Mesenchymal stem cell (in vitro differentiated cells and primary cell): ENCODE measurements at places on chromosomes 3 and 15.

DNA sequence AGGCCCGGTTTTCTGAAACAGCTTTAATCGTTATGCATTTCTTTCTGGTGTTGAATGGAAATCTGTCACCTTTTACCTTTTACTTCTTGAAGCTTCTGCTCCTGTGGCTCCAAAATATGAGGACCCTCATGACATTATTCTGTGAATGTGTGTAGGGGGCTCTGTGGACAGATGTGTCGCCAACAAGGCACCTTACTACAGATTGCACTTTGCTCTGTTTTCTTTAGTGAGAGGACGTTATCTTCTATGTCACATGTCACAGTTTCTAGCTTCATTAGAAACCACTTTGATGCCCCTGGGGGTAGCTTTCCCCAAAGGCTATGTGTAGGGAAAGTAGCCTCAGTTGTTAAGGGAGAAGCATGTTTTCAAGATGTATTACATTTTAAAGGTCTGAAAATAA lies 195.6 kb downstream of the ZNF621 start:
- no peak for DNase-seq
- H3K4me3 ChIP-seq = no peak overlapping the region
- no peaks in the 10 kb centered on the region for H3K4me1 ChIP-seq
- H3K27ac ChIP-seq = no peak overlapping the region
- no peaks in the 10 kb centered on the region for H3K27me3 ChIP-seq

- H3K27ac ChIP-seq = no peak overlapping the region
- H3K36me3 ChIP-seq = no peaks in the 10 kb centered on the region
- H3K4me1 ChIP-seq = no peaks in the 10 kb centered on the region
- H3K27me3 ChIP-seq = peaks cover 2% of the 10 kb centered on the region
- no peak overlapping the region for H3K4me3 ChIP-seq
These were observed 327.2 kb downstream of the LRTM1 start for GRCh38 chr3:54600441-54601204.

DNA sequence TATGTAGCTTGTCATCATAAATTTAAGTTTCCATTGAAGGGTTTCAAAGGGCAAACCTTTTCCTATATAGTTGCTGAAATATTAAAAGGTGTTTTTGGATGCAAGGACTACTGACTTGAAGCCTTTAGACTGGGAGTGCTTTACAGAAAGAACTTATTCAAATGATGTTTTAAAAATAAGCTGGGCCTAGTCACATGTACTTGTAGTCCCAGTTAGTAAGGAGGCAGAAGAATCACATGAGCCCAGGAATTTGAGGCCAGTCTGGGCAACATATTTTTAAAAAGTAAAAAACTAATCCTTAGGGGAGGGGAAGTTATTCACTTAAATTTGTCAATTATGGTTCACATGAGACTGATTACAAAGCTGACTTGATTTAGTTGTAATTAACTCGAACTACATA lies 65.0 kb downstream of the SMARCC1 start:
- no peak overlapping the region for H3K4me3 ChIP-seq
- no peaks in the 10 kb centered on the region for H3K27me3 ChIP-seq
- H3K27ac ChIP-seq = no peak overlapping the region
- DNase-seq = peak; percentile 14
- no peaks in the 10 kb centered on the region for H3K4me1 ChIP-seq

- no peak for DNase-seq
- H3K36me3 ChIP-seq = no peaks in the 10 kb centered on the region
- no peak overlapping the region for H3K4me3 ChIP-seq
- no peak overlapping the region for H3K27ac ChIP-seq
- peaks cover 44% of the 10 kb centered on the region for H3K27me3 ChIP-seq
These were observed 34.4 kb upstream of the TLE3 start for GRCh38 chr15:70132139-70132538.

- H3K4me3 ChIP-seq = no peak overlapping the region
- H3K27ac ChIP-seq = no peak overlapping the region
- no peaks in the 10 kb centered on the region for H3K27me3 ChIP-seq
- no peak for DNase-seq
These were observed 166.6 kb upstream of the ZNF717 start for GRCh38 chr3:75951941-75952340.

GRCh38 chr3:172039436-172040077 lies at the start of gene FNDC3B:
TSS of gene FNDC3B (plus strand) at chr3:172039578. CDS start at chr3:172112480, 72,902 bp downstream.
- H3K27me3 ChIP-seq = no peaks in the 10 kb centered on the region
- peak; percentile 97 for DNase-seq
- H3K27ac ChIP-seq = peak within 1 kb of the TSS; percentile 93

- H3K27ac ChIP-seq = no peak overlapping the region
- H3K4me1 ChIP-seq = no peaks in the 10 kb centered on the region
- H3K4me3 ChIP-seq = no peak overlapping the region
- H3K27me3 ChIP-seq = no peaks in the 10 kb centered on the region
These were observed 647.2 kb upstream of the UBE2E2 start for GRCh38 chr3:22555753-22556435.

GRCh38 chr15:80982205-80982604 lies 7.4 kb downstream of the MESD start:
- no peak overlapping the region for H3K4me3 ChIP-seq
- no peak for DNase-seq
- no peak overlapping the region for H3K27ac ChIP-seq
- H3K27me3 ChIP-seq = no peaks in the 10 kb centered on the region

- H3K27ac ChIP-seq = peak overlapping the region; percentile 98
- H3K4me3 ChIP-seq = no peak overlapping the region
- no peaks in the 10 kb centered on the region for H3K27me3 ChIP-seq
- H3K36me3 ChIP-seq = no peaks in the 10 kb centered on the region
These were observed 40.2 kb downstream of the TMEM212 start for GRCh38 chr3:171883257-171883892.

DNA sequence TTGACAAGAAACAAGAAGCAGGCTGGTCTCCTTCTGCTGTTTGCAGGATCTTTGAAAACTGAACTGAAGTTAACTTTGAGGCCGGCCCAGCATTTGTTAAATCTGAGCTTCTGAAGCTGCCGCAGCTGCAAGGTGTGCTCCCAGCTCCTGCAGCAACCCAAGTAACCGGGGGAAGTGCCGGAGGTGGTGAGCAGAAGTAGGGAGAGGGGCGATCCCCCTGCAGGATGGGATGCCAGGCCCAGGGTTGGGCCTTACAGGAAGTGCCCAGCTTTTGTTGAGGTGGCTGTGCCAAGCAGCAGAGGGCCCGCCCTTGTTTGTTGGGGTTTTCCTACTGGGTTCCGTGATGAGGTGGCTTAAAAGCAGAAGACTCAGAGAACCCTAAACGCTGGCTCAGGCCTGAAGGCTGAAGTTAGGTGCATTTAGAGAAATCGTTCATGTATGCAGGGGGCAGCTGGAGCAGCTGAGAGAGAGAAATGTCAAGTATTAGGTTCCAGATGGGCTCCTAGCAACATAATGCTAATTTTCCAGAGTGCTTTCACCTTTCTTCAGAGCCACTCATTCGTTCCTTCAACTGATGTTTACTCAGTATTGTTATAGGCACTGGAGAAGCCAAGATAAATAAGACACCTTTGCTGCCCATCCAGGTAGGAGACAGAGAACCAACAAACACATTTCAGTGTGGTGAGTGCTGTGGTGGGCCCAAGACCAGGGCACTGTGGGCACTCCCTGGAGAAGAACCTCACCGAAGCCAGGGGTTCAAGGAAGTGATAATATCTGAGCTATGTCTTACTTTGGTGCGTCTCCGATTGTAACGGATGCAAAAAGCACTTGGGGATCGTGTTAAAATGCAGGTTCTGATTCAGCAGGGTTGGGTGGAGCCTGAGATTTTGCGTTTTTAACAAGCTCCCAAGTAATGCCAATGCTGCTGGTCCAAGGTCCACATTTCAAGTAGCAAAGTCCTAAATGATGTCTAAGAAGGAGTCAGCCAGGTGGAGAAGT lies 42.2 kb upstream of the PLCL2 start:
- no peaks in the 10 kb centered on the region for H3K36me3 ChIP-seq
- H3K4me3 ChIP-seq = no peak overlapping the region
- no peak overlapping the region for H3K27ac ChIP-seq
- DNase-seq = no peak
- no peaks in the 10 kb centered on the region for H3K4me1 ChIP-seq

GRCh38 chr3:194067949-194068362 lies 68.0 kb upstream of the HES1 start:
- no peaks in the 10 kb centered on the region for H3K27me3 ChIP-seq
- H3K36me3 ChIP-seq = no peaks in the 10 kb centered on the region
- peak; percentile 40 for DNase-seq
- peaks cover 21% of the 10 kb centered on the region for H3K4me1 ChIP-seq

- H3K36me3 ChIP-seq = no peaks in the 10 kb centered on the region
- H3K27me3 ChIP-seq = no peaks in the 10 kb centered on the region
- H3K4me3 ChIP-seq = no peak overlapping the region
- peaks cover 3% of the 10 kb centered on the region for H3K4me1 ChIP-seq
These were observed 6.8 kb upstream of the PDCD6IP start for GRCh38 chr3:33791477-33792166.

- H3K36me3 ChIP-seq = no peaks in the 10 kb centered on the region
- H3K4me3 ChIP-seq = no peak overlapping the region
- DNase-seq = no peak
- peaks cover 57% of the 10 kb centered on the region for H3K27me3 ChIP-seq
- H3K4me1 ChIP-seq = no peaks in the 10 kb centered on the region
These were observed 331.3 kb upstream of the FRG2C start for GRCh38 chr3:75332794-75333193.

DNA sequence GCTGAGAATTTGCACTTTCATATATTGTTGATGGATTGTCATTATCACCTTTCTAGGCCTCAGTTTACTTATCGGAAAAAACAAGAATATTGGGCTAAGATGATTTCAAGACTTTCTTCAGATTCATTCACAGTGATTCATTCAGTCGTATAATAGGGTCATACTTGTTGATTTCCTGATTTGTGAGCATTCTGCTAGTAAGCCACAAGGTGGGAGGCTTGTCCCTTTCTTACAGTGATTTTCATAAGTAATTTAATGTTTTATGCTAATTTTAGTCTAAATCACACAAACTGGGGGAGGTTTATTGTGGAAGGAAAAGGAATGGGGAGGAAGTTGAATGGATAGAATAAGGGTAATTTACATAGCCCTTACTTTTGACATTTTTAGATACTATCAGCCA lies 126.8 kb upstream of the GOLGA6L4 start:
- H3K4me1 ChIP-seq = no peaks in the 10 kb centered on the region
- no peak overlapping the region for H3K27ac ChIP-seq
- no peaks in the 10 kb centered on the region for H3K36me3 ChIP-seq
- no peak overlapping the region for H3K4me3 ChIP-seq

- no peaks in the 10 kb centered on the region for H3K36me3 ChIP-seq
- no peaks in the 10 kb centered on the region for H3K4me1 ChIP-seq
- peak; percentile 3 for DNase-seq
- H3K27me3 ChIP-seq = peaks cover 11% of the 10 kb centered on the region
- H3K27ac ChIP-seq = no peak overlapping the region
- no peak overlapping the region for H3K4me3 ChIP-seq
These were observed 145.7 kb upstream of the NPHP3 start for GRCh38 chr3:132867956-132868355.

DNA sequence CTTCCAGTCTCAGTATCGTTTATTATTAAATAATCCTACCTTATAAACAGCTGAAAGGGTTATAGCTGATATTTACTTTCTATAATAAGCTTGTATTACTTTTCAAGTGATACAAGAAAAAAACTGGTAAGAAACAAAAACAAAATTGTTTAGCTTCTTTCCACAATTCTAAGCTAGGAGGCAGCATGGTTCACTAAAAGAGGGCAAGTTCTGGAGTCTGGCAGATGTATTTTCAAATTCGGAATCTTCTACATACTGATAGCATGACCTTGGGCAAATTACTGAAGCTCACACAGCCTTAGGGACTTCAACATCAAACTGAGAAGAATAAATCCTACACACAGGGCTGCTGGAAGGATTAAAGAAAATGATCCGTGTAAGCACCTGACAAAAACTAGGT lies 15.4 kb downstream of the C15orf62 start:
- H3K4me3 ChIP-seq = no peak overlapping the region
- DNase-seq = no peak
- peaks cover under 1% of the 10 kb centered on the region for H3K36me3 ChIP-seq
- H3K4me1 ChIP-seq = peaks cover 10% of the 10 kb centered on the region
- no peaks in the 10 kb centered on the region for H3K27me3 ChIP-seq
- no peak overlapping the region for H3K27ac ChIP-seq

- no peaks in the 10 kb centered on the region for H3K27me3 ChIP-seq
- H3K36me3 ChIP-seq = no peaks in the 10 kb centered on the region
- H3K27ac ChIP-seq = no peak overlapping the region
- DNase-seq = no peak
- H3K4me3 ChIP-seq = no peak overlapping the region
These were observed 46.2 kb upstream of the PLCL2 start for GRCh38 chr3:16838561-16838960.

DNA sequence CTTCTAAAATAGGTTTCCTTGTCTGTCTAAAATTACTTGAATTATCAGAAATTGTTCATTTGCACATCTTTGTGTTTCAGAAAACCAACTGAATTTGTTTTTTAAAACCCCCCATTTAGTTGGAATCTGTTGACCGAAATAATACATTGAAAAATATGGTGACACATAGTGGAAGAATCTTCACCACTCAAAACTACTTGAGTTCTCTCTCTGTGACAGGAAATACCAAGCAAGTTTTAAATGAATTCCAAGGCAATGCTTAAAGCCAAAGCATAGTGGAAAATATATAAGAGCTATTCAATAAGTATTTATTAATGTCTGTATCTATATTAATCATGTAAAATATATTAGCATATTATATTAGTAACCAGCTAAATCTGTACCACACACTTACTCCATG lies 224.9 kb upstream of the COL8A1 start:
- peak; percentile 61 for DNase-seq
- H3K36me3 ChIP-seq = no peaks in the 10 kb centered on the region
- peak overlapping the region; percentile 82 for H3K27ac ChIP-seq
- no peak overlapping the region for H3K4me3 ChIP-seq
- H3K27me3 ChIP-seq = no peaks in the 10 kb centered on the region

- peaks cover 12% of the 10 kb centered on the region for H3K4me1 ChIP-seq
- no peak overlapping the region for H3K4me3 ChIP-seq
- H3K36me3 ChIP-seq = no peaks in the 10 kb centered on the region
- no peak overlapping the region for H3K27ac ChIP-seq
- peaks cover 13% of the 10 kb centered on the region for H3K27me3 ChIP-seq
These were observed 430 bp upstream of the PSTPIP1 start for GRCh38 chr15:76994496-76994895.

GRCh38 chr3:11060500-11061251 lies 68.1 kb downstream of the SLC6A1 start:
- no peak overlapping the region for H3K27ac ChIP-seq
- peak; percentile 67 for DNase-seq

- H3K27ac ChIP-seq = no peak overlapping the region
- peaks cover 9% of the 10 kb centered on the region for H3K27me3 ChIP-seq
- no peak overlapping the region for H3K4me3 ChIP-seq
- no peaks in the 10 kb centered on the region for H3K36me3 ChIP-seq
These were observed 34.2 kb upstream of the SIAH2 start for GRCh38 chr3:150797155-150797554.

DNA sequence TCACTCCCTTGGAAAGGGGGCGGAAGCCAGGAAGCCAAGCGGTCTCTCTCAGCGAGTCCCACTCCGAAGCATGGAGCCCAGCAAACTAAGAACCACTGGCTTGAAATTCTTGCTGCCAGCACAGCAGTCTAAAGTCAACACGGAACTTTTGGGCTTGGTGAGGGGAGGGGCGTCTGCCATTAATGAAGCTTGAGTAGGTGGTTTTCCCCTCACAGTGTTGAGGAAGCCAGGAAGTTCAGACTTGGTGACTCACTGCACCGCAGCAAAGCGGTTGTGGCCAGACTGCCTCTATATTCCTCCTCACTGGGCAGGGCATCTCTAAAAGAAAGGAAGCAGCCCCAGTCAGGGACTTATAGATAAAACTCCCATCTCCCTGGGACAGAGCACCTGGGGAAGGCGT lies 665.4 kb upstream of the CBLB start:
- H3K4me3 ChIP-seq = no peak overlapping the region
- no peaks in the 10 kb centered on the region for H3K27me3 ChIP-seq
- peak overlapping the region; percentile 46 for H3K27ac ChIP-seq
- DNase-seq = peak; percentile 46
- no peaks in the 10 kb centered on the region for H3K36me3 ChIP-seq
- H3K4me1 ChIP-seq = peaks cover 2% of the 10 kb centered on the region
